Activated CD8-positive, alpha-beta memory T cell treated with anti-CD3 and anti-CD28 coated beads, Interleukin-2, amount 50 U/mL, for 4 hours (primary cell): ENCODE measurements at places on chromosomes 1 and 21.
A peak's percentile ranks its signal among the peaks of the same experiment; 100 is the strongest.

DNA sequence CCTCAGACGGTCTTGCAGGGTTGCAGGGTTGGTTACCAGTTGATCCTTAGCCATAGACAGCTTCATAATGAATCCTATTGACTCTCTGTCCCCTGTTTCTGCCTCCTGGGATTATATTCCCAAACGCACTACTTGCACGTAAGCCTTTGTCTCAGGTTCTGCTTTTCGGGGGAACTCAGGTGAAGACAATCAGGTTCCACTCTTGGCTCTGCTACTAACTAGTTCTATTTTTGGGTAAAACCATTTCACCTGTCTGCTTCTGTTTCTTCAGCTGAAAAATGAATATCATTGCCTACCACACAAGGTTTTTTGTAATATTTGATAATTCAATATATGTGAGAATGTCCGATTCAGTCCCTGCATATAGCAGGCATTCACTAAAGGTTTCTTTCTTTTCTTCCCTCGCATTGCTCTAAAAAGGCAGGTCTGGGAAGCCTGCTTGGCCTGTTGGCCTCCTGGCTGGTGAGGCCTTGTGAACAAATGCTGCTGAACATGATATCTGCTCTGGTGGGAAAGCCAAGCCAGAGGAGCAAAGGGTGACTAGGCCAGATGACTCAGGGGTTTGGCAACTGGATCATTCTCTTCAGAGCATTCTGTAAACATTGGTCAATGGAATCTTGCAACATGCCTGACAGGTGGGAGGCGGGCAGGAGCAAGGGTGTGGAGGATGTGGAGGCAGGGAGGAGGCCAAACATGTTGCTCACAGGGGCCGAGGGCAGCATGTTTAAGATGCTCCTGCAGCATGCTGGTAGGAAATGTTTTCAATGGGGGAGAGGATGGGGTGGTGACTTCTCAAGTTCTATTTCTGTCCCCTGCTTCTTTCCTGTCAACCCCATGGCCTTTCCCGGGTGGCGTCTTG lies 23.8 kb downstream of the IER5 start:
- DNase-seq: no peak

DNA sequence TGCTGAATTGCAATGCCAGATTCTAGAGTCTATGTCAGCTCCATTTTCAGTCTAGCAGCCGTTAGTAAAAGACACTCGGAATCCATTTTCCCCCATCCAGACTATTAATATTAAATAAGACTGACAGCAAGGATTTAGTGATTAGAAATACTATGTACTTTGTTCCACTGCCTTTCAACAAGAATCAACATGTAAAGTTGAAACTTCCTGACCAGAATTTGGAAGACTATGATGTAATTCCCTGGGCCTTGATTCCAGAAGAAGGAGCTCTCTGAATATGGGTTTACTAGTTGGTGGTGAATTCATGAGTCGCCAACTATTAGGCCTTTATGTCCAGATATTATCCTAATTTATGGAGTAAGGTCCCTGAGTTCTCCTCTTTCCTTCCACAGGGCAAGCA lies 24.8 kb downstream of the KDM1A start:
- DNase-seq: no peak

DNA sequence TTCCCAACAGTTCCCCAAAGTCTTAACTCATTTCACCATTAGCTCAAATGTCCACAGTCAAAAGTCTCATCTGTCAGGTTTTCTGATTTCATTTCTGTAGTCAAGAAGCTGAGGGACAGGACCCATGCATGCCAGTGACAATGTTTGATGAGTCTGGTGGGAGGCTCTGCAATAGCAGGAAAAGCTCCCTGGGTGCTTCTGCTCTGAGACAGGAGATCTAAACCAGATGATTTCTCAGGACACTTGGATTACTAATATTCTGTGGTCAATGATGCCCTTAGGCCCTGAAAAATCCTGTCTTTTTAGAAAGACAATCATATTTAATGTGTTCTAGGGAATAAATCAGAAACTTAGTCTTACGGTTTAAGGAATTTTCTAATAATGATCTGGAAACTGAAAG lies 56.4 kb downstream of the PCBP3 start:
- DNase-seq: no peak

DNA sequence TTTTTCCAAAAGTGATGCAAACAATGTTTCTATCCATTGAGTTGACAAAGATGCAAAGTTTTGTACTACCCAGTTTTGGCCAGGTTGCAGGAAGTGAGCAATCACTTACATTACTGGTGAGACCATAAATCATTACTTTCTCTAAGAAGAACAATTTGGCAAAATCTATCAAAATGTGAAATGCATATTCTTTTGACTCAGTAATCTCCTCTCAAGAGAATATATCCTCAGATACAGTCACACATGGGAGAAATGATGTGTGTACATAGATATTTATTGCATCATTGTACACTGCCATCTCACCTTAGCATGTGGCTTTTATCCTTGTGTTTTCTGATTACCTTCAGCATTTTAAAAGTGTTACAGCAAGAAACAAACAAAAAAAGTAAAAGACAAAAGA lies 52.4 kb upstream of the FMO3 start:
- no peak for DNase-seq

DNA sequence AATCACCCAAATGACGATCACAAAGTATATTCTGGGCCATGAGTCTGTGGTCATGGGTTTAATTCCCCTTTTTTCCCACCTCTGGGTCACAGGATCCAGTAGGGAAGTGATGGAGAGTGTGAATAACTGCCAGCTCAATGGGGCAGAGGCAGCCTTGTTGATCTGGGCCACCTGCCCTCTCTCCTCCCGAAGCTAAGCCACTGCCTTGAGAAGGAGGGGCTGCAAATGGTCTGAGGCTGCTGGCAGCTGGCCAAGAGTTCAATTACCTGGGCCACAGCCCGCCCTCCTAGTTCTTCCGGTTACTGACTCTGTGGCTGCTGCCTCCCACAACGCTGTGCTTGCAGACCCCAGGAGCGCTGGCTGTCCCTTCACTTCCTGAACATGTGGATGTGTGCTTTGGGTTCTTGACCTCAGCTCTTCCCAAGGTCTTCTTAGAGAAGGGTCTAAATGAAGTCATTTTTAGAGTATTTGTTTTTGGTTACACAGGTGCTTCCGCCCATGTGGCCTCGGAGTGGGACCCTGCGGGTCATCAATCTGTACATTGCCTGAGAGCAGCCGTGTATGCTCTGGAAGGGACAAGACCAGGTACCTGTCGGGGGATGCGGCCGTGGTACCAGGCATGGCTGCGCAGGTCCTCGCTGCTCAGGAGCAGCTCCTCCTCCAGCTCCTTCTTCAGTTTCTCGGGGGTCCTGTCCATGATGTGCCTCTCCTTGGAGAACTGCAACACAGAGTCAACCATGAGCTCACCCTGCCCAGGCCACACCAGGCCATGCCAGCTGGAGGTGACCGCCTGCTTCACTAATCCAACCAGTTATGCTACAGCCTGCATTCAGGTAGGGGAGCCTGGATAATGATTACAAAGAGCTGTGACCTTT lies 89.7 kb downstream of the BCAR3 start:
- no peak for DNase-seq

- DNase-seq: peak; percentile 55
Observed at GRCh38 chr1:52697795-52698674, at the start of gene COA7. TSS of gene COA7 (minus strand) at chr1:52698347. CDS start at chr1:52698326, 21 bp downstream.

DNA sequence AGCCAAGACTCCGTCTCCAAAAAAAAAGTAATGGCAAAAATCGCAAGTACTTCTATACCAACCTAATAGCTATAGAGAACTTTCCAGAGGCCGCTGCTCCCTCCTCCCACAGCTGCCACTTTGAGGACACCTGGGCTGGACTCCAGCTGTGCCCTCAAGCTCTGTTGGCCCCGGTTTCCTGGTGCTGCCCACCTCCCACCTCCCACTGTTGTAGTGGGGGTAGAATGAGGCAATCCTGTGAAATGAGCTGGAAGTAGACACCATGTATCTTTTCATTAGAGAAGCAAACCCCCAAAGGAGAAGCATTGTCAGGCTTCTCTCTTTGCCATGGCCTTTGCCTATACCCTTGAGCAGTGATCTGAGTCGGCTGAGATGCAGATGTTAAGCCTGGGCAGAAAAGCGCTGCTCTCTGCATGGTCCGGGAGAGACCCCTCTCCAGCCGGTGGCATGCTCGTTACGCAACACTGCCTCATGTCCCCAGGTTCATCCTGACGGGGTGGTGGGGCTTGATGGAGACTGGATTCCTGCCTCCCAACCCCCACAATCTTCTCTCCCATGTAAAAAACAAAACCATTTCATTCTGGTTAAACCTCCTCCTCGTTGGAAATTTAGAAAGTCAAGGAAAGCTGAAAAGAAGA lies 39.7 kb downstream of the SIM2 start:
- no peak for DNase-seq

DNA sequence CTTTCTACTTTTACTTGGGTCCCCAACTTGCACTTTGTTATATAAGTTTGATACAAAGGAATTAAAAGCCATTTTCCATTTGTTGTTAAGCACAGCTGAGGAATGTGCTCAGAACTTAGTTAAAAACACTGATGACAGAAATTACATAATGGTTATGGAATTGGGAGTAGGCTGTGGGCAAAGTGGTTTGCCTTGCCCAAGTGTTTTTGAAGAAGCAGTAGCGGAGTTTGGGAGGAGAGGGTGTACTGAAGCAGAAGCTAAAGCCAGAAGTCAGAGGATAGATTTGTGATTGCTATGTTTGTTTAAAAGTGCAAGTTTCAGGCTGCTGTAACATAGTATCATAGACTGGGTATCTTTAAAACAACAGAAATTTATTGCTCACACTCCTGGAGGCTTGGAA lies 391.8 kb downstream of the DUSP10 start:
- DNase-seq: no peak

DNA sequence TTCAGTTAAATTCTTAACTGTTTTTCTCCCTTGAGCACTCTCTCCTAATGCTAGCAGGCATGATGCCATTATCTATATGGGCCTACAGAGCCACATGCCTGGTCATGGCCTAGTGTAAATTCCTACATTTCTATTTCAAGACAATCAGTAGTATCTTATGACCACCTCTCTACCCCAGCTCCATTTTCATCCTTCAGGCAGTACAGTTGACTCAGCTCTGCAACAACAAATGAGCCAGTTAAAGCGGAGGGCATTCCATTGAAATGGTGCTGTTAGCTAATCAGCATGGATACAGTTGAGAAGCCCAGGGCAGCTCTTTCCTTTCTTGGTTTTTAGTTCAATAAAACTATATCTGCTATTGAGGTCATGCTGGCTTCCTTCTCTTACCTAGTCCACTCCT lies 150.0 kb downstream of the PPP1R12B start:
- DNase-seq: no peak

GRCh38 chr1:184889902-184890301 lies 84.4 kb downstream of the NIBAN1 start:
- no peak for DNase-seq

DNA sequence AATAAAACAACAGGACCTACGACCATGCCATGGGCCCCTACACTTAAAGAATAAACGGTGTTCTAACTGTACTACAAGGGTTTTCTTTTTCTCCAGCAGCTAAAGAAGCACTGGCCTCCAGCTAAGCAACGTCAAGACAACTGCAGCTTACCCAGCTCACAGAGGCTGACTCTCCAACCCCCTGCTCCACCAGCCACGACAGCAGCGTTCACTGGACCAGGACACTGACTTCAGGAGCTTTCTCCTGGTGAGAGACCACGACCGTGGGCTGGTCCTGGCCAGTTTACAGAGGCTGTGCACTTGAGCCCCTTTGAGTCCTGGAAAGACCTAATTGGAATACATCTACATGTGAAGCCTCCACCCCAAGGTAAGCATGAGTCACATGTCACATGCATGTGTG lies 39.4 kb downstream of the WNT9A start:
- no peak for DNase-seq
